AG20443 (cell line): ENCODE measurements at places on chromosomes 1 and 21.

DNA sequence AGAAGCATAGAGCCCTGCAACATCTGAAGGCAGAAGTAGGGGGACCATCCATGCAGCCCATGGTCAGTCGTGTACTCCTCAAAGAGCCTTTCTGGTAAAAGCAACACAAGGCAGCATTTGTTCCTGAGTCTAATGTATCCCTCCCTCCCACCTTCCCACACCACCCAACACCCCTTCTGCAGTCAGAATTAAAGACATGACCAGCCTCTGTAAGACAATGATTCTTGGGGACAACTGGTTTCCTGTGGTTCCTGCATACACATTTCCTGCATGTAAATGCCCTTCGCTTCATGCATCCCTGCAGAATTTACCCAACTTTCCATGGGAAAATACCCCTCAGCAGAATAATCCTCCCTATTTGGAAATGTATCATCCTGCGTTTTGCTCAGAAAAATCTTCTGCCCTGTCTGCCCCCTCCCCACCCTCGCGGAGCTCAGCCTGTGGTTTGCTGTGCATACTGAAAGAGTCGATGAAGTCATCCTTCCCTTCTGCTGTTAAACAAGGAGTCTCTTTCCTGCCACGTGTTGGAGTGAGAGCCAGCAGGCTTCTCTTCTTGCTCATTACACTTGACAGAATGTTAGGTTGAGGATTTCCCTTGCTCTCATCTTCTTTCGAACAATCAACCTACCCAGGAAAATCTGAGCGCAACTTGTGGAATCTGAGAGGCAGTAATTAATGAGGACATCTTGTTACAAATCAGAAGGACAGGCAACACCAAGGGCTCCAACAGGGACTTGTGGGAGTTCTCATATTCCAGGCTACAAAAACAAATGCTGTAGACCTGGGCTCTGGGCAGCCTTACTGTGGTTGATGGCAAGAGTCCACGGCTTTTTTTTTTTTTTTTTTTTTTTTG is 4.7 kb downstream of the TNN start:
- DNase-seq: peak; percentile 58

DNA sequence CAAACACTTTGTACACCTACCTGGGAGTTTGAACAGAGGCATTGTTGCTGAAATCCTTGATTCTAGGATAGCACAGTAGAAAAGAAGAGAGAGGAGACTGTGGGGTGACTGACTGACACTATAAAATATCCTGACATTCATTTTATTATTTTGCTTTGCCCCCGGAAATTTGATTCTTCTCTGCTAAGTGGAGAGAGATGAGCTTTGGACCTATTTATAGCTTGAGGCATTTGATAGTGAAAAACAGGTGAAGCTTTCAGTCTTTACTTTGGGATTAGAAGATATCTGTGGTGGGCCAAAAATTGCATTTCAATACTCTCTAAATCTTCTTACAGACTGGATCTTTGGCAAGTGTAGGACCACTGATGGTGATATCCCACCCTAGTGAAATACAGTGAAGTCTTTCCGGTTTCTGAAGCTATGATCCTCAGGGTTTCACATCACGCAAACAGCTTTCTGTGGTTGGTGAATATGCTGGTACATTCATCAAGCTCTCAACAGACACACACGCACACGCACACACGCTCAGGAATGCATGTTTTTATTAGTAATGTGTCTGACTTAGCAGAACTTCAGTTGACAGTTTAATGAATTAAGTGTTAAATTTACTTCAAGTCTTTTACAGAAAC is at the start of gene AMPD1:
Gene AMPD1 (minus strand): TSS at position 117 of the 629 bp plus-strand sequence. CDS start 75 bp downstream, at position 42.
- DNase-seq: peak; percentile 59

DNA sequence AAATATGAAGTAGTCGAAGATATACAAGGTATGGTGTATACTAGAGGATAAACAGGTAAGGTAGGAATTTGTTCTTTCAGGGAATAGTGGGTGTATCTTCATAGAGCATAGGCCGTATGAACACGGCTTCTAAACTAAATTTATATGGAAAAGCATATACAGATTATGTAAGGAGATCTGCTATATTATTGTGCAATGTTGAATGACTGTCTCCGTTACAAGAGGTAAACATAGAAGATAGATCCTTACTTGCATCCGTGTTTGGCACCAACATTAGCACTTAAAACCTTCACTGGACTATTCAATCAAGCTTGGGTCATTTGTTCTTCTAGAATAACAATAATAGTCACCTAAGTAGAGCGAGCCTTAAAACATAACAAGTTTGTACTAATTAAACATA is 45.9 kb downstream of the CLEC20A start:
- no peak for DNase-seq

- peak; percentile 84 for DNase-seq
Measured at GRCh38 chr1:9275567-9276034, 17.1 kb upstream of the SPSB1 start.

- DNase-seq: no peak
Measured at GRCh38 chr1:190540366-190540765, 62.7 kb upstream of the BRINP3 start.

- no peak for DNase-seq
Measured at GRCh38 chr1:38690790-38691449, 168.7 kb downstream of the RRAGC start.

- DNase-seq: peak; percentile 65
Measured at GRCh38 chr1:31306278-31306677, 9.4 kb downstream of the ZCCHC17 start.
